ENCODE measurements at places on chromosomes 7 and 10.

GRCh38 chr7:114508086-114508485 is 93.5 kb downstream of the FOXP2 start:
- no peak for DNase-seq

DNA sequence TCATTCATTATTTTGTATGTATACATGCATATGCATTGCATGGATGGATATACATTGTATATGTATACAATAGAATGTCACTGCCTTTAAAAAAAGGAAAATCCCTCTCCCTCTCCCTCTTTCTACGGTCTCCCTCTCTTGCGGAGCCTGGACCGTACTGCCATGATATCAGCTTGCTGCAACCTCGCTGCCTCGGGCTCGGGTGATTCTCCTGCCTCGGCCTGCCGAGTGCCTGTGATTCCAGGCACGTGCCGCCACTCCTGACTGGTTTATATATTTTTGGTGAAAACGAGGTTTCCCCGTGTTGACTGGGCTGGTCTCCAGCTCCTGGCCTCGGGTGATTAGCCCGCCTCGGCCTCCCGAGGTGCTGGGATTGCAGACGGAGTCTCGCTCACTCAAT is 24.4 kb downstream of the IPMK start:
- DNase-seq: no peak

DNA sequence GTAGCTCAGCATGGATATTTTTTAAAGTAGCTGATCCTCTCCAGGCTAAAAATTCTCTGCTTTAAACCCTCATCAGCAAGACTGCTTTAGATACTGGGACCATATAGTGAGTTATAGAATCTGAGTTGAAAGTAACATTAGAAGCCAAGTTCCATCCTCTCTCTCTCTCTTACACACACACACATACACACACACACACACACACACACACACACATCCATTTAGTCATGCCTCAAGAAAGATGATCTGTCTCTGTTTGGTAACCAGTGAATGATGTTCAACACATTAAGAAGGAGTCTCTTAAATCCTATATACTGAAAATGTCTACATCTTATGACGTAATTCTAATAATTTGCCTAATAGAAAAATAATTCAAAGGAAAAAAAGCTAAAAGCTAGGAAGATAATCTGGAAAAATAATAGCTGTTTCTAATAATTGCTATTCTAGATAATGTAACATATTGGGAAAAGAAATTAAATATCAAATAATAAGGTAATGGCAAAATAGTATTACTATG is 16.9 kb upstream of the ATP6V0A4 start:
- no peak for DNase-seq

GRCh38 chr7:130356121-130356875 is 11.7 kb downstream of the CPA5 start:
- DNase-seq: no peak

- no peak for DNase-seq
These were observed 494.9 kb upstream of the PODXL start for GRCh38 chr7:132051311-132051710.

DNA sequence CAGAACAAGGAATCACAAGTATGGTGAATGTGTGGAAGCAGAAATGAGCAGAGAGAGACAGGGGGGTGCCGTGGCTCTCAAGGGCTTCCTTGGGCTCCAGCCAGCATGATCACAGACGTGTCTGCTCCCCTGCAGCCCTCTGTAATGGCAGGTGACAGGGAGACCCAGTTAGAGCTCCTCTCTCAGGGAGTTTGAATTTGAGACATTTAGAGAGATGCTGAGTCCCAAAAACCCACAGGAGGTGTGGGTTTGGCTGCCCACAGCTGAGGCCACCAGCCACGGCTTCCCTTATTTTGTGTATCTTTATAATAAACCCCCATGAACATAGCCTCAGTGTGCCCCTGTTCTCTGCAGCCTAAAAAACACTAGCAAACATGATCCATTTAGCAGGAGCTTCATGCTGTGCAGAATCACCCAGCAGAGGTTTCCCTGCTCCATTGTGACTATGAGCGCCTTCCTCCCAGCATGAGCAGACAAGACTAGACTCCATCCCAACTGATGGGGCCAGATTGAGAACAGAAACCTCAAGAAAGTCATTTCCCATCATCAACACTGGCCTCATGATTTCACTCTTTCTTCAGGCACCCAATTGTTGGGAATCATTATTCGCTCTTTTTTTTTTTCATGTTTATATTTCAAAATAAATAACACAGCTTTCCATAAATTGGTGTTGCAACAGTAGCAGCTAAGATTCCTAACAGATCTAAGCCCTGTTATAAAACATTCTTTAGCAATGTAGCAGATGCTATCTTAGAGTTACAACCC is 13.4 kb downstream of the NOD1 start:
- DNase-seq: no peak

- DNase-seq: no peak
These were observed 32.8 kb downstream of the TMEM130 start for GRCh38 chr7:98836811-98837629.

DNA sequence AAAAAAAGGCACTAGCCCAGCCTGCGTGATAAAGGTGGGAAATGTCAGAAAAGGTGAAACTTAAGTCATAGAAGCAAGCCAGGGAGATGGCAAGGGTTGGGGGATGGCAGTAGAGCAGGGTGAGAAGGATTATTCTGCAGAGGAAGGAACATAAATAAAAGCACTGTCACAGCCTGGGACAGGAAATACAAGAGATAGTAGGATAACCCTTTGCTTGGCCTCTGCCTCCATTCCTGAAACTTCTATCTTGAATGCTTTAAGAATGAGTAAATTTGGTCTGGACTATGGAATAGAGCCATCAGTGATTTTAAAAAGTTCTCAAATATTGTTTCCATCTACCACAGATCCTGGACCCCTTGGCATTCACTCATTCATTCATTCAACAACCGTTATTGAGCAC is 50.0 kb downstream of the ABCC2 start:
- no peak for DNase-seq

DNA sequence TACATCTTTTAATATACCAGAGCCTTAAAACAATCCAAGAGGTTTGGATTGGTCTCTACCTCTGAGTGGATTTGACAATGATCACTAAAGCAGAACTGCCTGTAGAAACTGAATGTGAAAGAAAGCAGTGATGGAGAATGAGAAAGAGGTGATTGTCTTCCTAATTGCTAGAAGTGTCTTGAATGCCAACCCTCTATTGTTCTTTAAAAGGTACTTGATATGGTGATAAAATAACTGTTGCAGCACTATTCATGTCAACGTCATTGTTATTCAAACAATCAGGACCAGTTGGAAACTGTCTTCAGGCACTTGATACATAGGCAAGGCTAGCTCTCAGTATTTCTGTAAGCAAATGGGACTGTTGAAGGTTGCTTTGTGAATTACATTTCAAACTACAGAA is 47.9 kb upstream of the ITPRID1 start:
- no peak for DNase-seq

DNA sequence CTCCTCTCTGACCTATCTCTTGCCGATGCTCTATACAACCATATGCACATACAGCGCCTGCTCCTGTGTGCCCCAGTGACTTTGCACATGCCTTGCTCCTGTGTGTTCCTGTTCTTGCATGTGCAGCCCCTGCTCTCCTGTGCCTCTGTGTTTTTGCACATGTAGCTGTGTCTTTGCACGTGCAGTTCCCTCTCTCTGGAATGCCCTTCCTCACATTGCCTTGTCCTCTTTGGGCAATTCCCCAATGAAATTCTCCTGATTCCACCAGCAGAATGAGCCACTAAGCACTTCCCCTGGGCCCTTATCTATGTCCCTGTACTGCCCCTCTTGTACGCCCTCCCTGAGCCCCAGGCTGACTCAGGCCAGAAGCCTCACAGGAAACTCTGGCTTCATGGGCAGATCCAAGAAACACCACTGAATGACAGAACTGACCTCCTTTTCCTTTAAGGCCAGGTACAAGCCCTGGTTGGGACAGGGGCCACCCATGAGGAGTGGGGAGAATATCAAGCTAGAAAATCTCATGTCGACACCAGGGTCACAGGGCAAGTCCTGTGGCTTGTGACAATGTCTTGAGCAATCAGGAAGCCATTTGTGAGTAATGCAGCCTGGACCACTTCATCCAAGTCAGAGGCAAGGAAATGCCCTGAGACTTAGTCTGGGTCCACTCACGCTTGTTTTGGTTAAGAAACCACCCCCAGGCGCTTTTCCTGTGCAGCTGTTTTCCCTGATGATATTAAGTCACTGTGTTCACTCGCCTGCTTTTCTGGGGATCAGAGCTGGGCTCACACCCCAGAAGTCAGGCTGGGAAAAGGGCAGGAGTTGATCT is 1.9 kb upstream of the ARHGAP22 start:
- DNase-seq: peak; percentile 7

GRCh38 chr10:30028738-30029030 is 30.7 kb downstream of the JCAD start:
- DNase-seq: no peak

GRCh38 chr10:122510736-122511135 is 49.4 kb downstream of the HTRA1 start:
- no peak for DNase-seq

DNA sequence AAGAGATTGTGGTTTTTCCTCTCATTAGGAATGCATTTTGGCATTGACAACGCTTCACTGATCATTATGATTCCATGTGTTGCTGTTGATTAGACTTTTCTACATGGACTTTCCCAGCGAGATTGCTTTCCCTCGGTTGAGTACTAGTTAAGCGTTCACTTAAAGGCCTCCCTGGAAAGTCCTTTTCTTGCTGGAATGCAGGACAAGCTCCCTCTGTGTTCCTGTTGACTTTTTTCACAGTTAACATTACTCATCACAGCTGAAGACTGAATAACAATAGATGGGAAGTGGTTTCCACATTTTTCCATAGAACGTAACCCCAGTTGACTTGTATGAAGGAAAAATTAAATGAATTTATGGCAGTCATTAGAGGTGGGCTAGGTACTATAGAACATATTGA is 2.6 kb upstream of the CAV1 start:
- DNase-seq: no peak

- no peak for DNase-seq
These were observed 94.9 kb upstream of the KCNIP2 start for GRCh38 chr10:101938305-101939007.

DNA sequence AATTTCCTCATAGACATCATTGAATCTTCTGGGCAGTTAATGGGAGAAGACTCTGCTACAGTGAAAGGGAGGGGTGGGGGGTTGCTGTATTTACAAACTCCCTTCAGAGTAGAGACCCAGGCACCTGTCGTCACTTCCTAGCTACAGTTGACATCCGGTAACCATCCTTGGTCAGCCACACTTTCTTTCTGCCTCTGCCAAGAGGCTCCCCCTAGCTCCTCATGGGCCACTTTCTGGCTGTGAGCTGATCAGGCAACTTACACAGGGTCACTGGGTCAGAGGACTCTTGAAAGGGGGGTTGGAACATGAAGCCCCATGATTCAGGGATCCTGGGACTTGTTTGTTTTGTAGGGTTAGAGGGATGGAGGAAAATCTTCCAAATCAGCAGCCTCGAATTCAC is 1.2 kb downstream of the TECPR1 start:
- DNase-seq: peak; percentile 18

GRCh38 chr7:50795831-50796230 is 13.1 kb upstream of the GRB10 start:
- no peak for DNase-seq

GRCh38 chr7:153402721-153403541 is 643.4 kb downstream of the ACTR3B start:
- DNase-seq: no peak

- no peak for DNase-seq
These were observed 25.2 kb downstream of the IQCE start for GRCh38 chr7:2583798-2584580.

DNA sequence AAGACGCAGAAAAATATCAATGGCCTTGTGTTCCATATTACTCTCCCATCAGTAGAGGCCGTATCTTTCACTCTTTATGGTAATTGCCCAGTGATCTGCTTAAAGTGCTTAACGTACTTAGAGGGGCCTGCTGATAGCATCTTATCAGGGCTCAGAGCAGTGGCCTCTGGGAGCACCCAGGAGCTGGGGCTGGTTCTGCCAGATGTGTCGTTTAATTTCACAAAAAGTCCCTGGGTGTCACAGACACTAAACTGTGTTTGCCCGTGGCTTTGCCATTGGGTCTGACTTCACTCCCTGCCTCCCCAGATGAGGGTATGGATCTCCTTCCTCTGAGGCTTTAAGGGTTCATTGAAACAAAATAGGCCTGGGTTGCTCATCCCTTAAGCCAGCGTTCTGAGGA is 435.3 kb downstream of the GATA3 start:
- DNase-seq: no peak

GRCh38 chr10:71127104-71127503 is 85.3 kb upstream of the UNC5B start:
- no peak for DNase-seq

GRCh38 chr10:4127518-4128315 is 342.7 kb upstream of the KLF6 start:
- no peak for DNase-seq

- no peak for DNase-seq
These were observed 141.1 kb downstream of the PKD1L1 start for GRCh38 chr7:47807126-47807525.

GRCh38 chr7:46317256-46317655 is 396.2 kb upstream of the IGFBP3 start:
- DNase-seq: no peak

- DNase-seq: no peak
These were observed 9.5 kb upstream of the ZNF862 start for GRCh38 chr7:149828357-149829309.

GRCh38 chr10:105146436-105146835 is 505.3 kb downstream of the SORCS3 start:
- DNase-seq: no peak

DNA sequence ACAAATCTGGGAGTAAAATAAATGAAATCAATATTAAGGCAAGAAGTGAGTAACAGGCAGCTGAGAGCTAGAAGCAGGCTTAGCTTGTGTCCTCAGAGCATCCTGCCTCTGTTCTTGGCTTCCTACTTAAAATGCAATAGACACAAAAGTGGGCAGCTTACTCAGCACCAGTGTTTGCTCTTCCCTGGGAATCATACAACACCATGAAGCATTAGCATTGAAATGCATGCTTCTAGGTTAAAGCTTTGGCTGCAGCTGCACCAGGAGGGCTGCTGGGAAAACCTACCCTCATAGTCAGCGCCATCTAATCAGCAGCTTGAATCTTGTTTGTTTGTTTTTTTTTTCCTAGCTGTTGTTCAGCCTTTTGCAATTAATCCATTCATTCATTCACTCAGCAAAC is 104.2 kb upstream of the VWC2 start:
- DNase-seq: no peak

GRCh38 chr7:112484671-112485167 is 3.9 kb downstream of the LSMEM1 start:
- no peak for DNase-seq

Data from central memory CD8-positive, alpha-beta T cell (primary cell).